Glutamatergic neuron (in vitro differentiated cells): ENCODE measurements at places on chromosomes 2 and 18.
A peak's percentile ranks its signal among the peaks of the same experiment; 100 is the strongest.

DNA sequence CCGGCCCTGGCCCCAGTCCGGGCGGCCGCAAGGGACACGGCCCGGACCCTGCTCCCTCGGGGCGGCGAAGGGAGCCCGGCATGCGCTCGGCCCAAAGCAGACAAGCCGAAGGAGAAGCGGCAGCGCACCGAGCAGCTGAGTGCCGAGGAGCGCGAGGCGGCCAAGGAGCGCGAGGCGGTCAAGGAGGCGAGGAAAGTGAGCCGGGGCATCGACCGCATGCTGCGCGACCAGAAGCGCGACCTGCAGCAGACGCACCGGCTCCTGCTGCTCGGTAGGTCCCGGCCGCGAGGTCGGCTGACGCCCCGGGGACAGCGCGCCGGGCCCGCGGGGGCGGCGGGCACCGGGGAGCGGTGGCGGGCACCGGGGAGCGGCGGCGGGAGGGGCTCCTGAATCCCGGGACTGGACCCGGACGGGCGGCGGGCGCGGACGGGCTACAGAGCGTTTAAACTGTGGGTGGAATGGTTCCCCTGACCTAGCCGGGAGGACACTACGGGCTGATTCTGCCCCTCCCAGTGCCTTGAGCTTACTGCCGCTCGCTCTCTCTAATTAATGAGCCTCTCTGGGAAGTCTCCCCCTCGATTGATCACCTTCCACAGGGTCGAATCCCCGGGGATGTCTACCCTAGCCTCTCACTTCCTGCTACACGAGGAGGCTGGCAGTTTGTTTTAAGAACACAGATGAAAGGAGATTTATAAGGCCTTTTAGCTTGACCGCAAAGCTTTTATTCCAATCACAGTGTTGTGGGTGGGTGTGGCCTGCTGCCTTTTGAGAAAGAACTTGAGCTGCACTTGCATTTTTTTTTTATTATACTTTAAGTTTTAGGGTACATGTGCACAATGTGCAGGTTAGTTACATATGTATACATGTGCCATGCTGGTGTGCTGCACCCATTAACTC is 853 bp downstream of the GNAL start:
- H3K4me1 ChIP-seq = peaks cover 4% of the 10 kb centered on the region
- peaks cover 8% of the 10 kb centered on the region for H3K27me3 ChIP-seq
- peaks cover 10% of the 10 kb centered on the region for H3K36me3 ChIP-seq
- H3K4me3 ChIP-seq = peak overlapping the region; percentile 86
- peak; percentile 72 for DNase-seq

DNA sequence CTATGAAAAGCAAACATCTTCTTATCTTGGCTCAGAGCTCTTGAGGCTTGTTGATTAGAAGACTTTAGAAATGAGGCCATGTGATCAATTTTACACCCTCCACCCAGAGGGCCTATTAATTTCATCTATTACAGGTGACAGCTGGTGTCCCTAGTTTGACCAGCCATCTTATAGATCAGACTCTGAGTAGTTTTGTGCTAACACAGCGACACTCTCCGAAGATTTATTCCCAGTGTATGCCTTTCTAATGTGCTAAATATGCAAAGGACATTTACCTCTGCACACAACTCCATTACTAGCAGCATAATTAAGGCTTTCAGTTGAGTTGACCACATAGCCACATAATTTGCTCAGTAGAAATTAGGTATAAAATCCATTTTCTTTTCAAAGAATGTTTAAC is 2.6 kb upstream of the RFX8 start:
- peak overlapping the region; percentile 56 for H3K27ac ChIP-seq
- no peak for DNase-seq
- no peaks in the 10 kb centered on the region for H3K36me3 ChIP-seq
- no peak overlapping the region for H3K4me3 ChIP-seq
- H3K27me3 ChIP-seq = peaks cover 10% of the 10 kb centered on the region

GRCh38 chr2:1079873-1080799 is 129.5 kb downstream of the SNTG2 start:
- H3K4me3 ChIP-seq = no peak overlapping the region
- no peak overlapping the region for H3K27ac ChIP-seq
- H3K27me3 ChIP-seq = peaks cover 6% of the 10 kb centered on the region
- peaks cover 31% of the 10 kb centered on the region for H3K4me1 ChIP-seq
- no peaks in the 10 kb centered on the region for H3K36me3 ChIP-seq
- DNase-seq = no peak

GRCh38 chr2:177432703-177433102 is 40.1 kb downstream of the AGPS start:
- DNase-seq = no peak
- no peak overlapping the region for H3K27ac ChIP-seq
- H3K4me3 ChIP-seq = no peak overlapping the region
- H3K27me3 ChIP-seq = no peaks in the 10 kb centered on the region
- H3K36me3 ChIP-seq = peaks cover 31% of the 10 kb centered on the region
- no peaks in the 10 kb centered on the region for H3K4me1 ChIP-seq

- H3K27ac ChIP-seq = no peak overlapping the region
- peaks cover 15% of the 10 kb centered on the region for H3K4me1 ChIP-seq
- no peak for DNase-seq
- no peaks in the 10 kb centered on the region for H3K27me3 ChIP-seq
- H3K36me3 ChIP-seq = peaks cover 8% of the 10 kb centered on the region
Observed at GRCh38 chr18:34511435-34511834, 198.7 kb upstream of the DTNA start.

- no peak for DNase-seq
- no peaks in the 10 kb centered on the region for H3K36me3 ChIP-seq
- H3K27ac ChIP-seq = no peak overlapping the region
- no peaks in the 10 kb centered on the region for H3K27me3 ChIP-seq
Observed at GRCh38 chr2:223007531-223007930, 44.5 kb upstream of the KCNE4 start.

DNA sequence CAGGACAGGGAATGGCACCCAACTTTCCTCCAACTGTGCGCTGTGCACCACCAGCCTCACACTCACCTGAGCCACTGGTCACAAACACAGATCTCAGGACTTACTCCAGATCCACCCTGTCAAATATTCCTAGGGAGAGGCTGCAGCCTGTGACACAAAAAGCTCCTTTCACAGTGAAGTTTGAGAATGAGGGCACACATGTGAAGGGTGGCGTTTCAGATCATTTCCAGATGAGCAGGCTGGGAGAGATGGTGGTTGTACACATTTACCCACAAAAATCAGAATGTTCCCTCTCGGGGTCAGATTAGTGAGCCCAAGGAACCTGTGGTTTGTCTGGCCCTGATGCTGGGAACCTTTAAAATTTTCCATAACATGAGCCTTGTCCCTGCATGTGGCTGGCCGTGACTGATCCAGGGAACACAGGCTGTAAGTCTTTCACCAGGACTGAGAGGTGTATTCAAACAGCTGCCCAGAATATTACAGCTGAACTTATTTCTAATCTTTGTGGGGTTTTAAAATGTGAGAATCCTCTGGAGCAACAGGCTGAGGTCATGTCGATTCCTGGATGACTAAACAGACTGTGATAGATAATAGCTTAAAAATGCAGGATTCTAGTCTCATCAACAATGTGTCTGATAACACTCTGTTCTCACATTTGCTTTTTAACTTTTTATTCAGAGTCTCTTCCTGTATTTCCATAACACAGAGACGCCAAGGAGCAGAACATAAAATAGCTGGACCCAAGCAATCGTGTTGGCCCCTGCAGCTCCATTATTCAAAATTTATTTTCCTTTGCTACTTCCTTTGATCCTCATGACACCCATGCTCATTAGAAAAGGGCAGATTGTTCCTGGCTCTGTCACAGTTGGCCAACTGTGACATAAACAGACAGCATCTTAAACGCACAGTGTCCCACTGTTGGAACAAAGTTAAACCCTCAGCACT is 35.5 kb downstream of the IL1R2 start:
- H3K27me3 ChIP-seq = peaks cover 3% of the 10 kb centered on the region
- H3K27ac ChIP-seq = no peak overlapping the region
- H3K4me1 ChIP-seq = no peaks in the 10 kb centered on the region
- H3K4me3 ChIP-seq = no peak overlapping the region
- H3K36me3 ChIP-seq = no peaks in the 10 kb centered on the region

DNA sequence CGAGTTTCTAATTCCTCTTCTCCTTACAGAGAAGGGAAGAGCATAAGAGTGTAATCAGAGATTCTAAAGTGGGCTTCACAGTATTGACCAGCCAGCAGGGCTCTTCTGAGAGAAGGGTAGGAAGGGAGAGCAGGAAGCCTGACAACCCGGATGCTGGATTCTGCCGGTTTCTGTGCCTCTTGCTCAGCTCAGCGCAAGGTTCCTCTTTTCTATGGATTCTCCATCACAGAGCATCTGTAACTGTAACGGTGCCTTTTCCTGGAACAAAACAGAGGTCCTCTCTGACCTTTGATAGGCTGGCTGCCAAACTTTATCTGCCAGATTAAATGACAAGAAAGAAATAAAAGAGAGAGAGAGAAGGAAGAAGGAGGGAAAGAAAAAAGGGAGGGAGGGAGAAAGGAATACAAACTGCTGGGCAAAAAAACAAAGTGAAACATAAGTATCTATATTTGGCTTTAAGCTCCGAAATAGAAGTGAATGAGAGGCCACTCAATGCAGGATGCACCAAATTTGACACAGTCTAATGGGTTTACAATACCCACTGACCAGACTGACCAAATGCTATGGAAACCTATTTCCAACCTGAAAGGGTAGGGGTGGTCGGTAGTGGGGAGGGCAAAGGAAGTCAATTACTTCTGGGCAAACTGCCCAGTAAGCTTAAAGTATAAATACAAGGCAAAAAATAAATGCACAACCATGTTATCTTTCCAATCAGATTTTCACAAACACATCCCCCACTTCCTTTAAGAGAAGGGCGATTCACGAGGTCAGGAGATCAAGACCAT is 59.2 kb downstream of the PIEZO2 start:
- DNase-seq = no peak
- H3K27ac ChIP-seq = peak overlapping the region; percentile 8
- H3K36me3 ChIP-seq = peaks cover 5% of the 10 kb centered on the region
- no peak overlapping the region for H3K4me3 ChIP-seq

GRCh38 chr18:58046794-58047555 is 2.9 kb downstream of the NEDD4L start:
- H3K36me3 ChIP-seq = no peaks in the 10 kb centered on the region
- peaks cover 13% of the 10 kb centered on the region for H3K27me3 ChIP-seq
- peak; percentile 19 for DNase-seq
- H3K27ac ChIP-seq = peak overlapping the region; percentile 99
- H3K4me3 ChIP-seq = peak overlapping the region; percentile 98
- H3K4me1 ChIP-seq = peaks cover 30% of the 10 kb centered on the region

DNA sequence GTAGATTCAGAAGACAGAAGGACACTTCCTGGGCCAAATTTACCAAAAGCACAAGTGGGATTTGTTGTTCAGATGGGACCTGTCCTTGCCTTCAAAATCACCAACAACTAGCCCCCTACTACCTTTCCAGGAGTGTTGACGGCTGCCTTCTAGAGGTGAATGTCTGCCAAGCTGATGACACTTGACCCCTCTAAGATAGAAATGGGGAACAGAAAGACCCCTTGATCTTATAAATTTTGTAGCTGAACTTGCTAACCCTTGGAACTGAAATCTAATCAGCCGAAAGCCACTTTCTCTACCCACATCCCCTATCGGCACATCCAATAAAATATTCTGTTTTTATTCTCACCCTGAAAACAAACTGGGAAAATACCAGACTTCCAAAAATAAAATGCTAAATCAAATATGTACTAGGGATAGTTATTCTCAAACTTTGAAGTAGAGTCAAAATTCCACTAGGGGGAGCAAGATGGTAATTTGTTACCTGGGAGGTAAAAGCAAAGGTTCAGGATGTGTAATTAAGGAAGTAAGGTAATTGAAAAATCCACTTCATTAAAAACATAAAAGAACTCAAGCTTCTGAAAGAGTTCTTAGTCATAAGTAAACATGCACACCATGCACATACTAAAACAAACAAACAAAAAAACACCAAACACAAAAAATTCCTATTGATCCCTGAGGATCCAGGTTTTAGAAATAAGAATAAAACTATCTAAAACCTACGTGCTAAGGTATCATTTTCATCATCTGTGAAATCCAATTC is 119.2 kb downstream of the ANKRD44 start:
- peaks cover 4% of the 10 kb centered on the region for H3K4me1 ChIP-seq
- no peak overlapping the region for H3K27ac ChIP-seq
- DNase-seq = no peak
- H3K27me3 ChIP-seq = peaks cover 2% of the 10 kb centered on the region
- no peak overlapping the region for H3K4me3 ChIP-seq
